Hematopoietic multipotent progenitor cell treated with erythropoietin and hydrocortisone succinate and interleukin-3 and kit ligand, for 15 days (in vitro differentiated cells): ENCODE measurements at places on chromosomes 3 and 15.

DNA sequence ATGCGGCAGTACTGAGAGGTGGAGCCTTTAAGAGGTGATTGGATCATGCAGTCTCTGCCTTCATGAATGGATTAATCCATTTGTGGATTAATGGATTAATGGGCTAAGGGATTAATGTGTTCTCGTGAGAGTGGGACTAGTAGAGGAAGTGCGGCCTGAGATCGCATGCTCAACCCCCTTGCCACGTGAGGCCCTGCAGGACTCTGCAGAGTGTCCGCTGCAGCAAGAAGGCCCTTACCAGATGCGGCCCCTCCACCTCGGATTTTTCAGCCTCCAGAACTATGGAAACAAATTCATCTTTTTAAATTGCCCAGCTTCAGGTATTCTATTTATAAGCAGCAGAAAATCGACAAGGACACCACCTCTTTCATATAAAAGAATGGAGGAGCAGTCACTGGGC lies 148.8 kb downstream of the TPRA1 start:
- no peak for DNase-seq

DNA sequence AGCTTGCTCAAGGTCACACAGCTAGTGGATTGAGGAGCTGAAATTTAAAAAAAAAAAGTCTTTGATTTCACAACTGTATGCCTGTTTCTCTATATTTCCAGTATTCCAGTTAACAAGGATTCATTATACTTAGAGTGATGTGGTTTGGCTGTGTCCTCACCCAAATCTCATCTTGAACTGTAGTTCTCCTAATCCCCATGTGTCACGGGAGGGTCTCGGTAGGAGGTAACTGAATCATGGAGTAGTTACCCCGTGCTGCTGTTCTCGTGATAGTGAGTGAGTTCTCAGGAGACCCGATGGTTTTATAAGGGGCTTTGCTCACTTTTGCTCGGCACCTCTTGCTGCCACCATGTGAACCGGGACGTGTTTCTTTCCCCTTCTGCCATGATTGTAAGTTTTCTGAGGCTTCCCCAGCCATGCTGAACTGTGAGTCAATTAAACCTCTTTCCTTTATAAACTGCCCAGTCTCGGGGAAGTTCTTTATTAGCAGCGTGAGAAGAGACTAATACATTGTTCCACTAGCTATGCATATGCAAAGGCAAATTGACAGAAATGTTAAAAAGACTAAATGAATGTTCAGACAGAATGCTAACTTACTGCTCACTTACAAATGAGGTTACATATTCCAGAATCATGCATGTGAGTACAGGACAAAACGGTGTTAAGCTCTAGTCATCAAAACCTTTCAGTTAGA lies 1101.9 kb downstream of the ROBO1 start:
- DNase-seq, result no peak

- DNase-seq, result peak; percentile 37
These were observed 922 bp downstream of the RAB11A start for GRCh38 chr15:65869954-65870871.

- no peak for DNase-seq
These were observed 87.0 kb downstream of the PLSCR2 start for GRCh38 chr3:146382386-146382785.

GRCh38 chr3:133937756-133938601 lies 42.3 kb upstream of the RAB6B start:
- DNase-seq, result no peak

DNA sequence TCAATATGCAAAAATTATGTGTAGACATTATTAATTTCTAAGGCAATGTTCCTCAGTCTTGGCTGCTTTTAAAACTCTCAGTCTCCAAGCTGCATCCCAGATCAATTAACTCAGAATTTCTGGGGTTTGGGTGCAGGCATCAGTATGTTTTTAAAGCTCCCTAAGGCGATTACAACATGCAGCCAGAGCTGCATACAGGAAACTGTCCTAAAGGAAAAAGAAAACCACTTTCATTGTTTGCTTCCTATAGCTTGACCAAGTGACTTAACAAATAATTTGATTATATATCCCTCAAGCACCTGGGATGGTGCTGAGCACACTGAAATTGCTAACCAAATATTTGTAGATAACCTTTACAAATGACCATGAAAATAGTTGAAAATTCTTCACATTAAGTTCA lies 194.7 kb downstream of the DTWD1 start:
- DNase-seq, result no peak

DNA sequence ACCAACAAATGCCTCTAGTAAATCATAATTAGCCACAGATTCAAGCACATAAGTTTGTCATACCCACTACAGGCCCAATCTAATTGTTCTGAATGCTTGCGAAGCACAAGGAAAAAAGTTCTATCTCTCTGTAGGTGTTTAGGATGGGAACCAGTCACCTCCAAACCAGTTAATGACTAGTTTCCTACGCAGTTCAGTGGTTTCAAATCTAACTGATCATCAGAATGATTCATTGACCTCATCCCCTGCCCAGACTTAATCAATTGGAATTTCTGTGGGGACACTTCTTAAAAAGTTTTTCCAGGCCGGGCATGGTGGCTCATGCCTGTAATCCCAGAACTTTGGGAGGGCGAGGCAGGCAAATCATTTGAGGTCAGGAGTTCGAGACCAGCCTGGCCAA lies 24.3 kb upstream of the MASP1 start:
- no peak for DNase-seq

GRCh38 chr3:106827515-106828213 lies 549.6 kb upstream of the CCDC54 start:
- no peak for DNase-seq

DNA sequence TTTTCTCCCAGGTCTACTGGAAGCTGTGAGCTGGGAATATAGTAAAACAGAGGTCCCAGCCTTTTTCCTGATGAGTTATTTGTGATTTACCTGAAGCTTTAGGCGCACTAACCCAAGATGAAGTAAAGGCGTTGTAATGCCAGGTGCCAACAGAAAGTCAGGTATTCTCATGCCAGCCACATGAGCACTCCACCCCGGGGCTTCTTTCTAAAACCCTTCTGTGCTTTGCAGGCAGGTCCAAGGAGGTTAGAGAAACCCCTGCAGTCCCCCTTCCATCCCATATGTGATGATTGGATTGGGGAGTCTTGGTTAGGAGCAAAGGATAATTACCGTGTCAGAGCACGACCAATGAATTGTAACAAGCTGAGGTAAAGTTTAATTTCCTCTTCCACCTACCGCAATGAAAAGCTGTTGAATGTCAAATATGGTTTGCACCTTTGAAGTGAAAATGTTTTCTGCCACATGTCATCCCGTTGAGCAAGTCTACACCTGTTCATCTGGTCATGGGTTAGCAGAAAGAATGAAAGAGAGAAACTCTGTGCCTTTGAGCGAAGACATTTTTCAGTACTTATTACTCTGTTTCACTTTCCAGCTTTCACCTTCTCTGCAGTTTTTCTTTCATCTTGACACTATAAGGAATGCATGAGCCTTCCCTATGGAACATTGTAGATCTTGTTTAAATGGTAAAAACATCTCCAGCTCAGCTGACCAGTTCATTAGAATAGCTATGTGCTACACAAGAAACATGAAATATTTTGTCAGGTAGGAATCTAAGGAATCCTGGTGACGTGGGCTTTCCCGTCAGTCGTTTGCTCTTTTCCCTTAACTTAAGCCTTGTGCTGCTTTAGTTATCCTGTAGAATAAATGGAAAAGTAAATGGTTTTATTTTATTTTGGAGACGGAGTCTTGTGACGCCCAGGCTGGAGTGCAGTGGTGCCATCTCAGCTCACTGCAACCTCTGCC lies 204.6 kb upstream of the IL12A start:
- DNase-seq, result no peak

DNA sequence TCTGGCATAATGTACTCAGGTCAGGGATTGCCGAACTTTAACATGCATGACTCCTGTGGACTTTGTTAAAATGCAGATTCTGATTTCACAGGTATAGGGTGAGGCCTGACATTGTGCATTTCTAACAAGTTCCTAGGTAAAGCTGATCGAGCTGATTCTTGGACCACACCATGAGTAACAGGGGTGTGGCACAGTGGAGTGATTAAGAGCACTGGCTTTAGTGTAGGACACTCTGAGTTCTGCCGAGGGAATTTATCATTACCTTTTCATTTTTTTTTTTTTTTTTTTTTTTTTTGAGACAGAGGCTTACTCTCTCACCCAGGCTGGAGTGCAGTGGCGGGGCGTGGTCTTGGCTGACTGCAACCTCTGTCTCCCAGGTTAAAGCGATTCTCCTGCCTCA lies 169.3 kb downstream of the ADAMTS9 start:
- DNase-seq, result no peak

DNA sequence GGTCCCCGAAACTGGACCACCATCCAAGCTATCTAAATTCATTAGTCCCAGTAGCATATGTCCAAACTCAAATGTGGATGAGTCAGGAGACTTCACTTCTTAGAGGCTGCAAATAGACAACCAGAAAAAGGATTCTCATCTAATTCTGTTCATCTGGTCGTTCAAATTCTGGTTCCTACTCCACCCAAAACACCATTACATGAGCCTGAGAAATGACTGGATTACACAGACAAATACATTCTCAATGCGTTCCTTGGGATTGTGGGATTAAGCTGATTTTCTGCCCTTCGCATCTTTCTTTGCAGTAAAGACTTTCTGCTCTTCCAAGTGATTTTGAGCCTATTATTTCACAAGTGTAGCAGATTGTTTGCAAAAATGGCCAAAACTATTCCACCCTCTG lies 472.3 kb upstream of the PROK2 start:
- no peak for DNase-seq

DNA sequence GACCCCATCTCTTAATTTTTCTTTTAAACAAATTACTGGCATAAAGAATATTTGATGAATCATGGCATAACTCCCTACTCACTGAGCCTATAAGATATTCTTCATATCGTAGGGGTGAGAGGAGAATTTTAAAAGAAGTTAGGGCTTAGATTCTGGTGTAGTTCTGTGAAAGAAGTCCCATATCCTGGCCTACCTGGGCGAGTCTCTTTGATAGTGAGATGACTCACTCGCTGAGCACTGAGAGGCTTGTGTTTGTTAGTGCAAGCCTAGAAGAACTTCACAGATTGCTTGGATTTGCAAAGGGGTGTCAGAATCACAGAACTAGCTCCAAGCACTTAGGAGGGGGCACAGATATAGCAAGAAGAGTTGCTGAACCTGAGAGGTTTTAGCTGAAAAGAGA lies 133.8 kb upstream of the TMC3 start:
- no peak for DNase-seq

GRCh38 chr3:36774052-36774451 lies 9.7 kb upstream of the DCLK3 start:
- no peak for DNase-seq

GRCh38 chr3:57029924-57030323 lies 30.5 kb upstream of the SPATA12 start:
- no peak for DNase-seq

- no peak for DNase-seq
These were observed at the start of gene SEMA6D for GRCh38 chr15:47717036-47717612. SEMA6D (plus strand) TSS chr15:47717505; CDS start chr15:47759799, 42,294 bp downstream.

DNA sequence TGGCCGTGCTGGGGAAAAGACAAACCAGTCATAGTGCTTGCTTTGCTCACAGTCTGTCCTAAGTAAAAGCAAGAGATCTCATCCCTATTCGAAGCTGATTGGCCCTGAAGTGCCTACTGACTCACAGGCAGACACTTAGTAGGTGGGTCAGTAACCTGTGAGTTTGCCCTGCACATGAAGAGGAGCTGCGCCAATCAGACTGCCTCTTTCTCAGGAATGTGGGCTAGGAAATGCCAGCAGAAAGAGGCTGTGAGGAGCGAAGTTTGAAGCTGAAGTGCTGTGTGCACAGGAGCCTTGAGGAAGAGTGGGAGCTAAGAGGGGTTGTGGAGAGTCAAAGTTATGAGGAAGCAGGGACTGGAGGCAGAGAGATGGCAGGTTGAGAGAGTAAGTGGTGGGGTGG lies 126.8 kb downstream of the IL20RB start:
- no peak for DNase-seq

- DNase-seq, result no peak
These were observed 120.6 kb downstream of the TNIK start for GRCh38 chr3:171339598-171339997.

- DNase-seq, result no peak
These were observed 16.2 kb downstream of the MB21D2 start for GRCh38 chr3:192901435-192901834.

GRCh38 chr15:53160092-53160704 lies 370.1 kb upstream of the ONECUT1 start:
- no peak for DNase-seq

DNA sequence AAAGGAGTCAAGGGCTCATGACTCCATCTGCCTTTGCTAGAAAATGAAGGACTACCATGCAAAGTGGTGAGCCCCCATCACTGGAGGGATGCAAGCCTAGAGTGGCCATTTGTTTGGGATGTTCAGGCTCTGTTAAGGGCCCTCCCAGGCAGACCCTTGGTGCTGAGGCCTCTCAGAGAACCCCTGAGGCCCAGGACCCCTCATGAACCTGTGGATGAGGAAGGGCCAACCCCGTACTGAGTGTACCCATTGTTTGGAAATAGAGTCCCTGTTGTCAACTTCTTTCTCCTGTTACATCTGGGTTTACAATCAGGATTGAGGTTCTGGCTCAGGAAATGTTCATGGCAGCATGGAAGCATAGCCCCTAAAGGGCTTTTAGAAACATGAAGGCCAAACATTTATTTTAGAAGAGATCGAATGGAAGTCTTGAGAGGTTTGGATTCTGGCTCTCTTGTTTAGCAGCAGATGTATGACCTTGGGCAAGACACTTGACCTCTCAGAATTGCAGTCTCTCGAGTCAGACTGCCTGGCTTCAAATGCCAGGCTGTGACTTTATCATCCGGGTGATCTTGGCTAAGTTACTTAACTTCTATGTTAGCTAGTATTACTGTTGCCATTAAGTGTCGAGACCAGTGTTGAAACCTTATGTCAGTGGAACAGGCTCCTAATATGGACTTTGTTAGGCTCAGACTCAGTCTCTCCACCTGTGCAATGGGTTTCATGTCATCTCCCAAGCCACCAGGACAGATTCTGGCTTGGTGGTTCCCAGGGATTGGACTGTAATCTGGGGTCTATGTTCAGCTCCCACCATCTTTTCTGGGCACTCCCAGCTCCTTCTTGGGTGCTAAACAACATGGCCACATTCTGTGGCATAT lies 12.4 kb downstream of the ITGA11 start:
- no peak for DNase-seq

DNA sequence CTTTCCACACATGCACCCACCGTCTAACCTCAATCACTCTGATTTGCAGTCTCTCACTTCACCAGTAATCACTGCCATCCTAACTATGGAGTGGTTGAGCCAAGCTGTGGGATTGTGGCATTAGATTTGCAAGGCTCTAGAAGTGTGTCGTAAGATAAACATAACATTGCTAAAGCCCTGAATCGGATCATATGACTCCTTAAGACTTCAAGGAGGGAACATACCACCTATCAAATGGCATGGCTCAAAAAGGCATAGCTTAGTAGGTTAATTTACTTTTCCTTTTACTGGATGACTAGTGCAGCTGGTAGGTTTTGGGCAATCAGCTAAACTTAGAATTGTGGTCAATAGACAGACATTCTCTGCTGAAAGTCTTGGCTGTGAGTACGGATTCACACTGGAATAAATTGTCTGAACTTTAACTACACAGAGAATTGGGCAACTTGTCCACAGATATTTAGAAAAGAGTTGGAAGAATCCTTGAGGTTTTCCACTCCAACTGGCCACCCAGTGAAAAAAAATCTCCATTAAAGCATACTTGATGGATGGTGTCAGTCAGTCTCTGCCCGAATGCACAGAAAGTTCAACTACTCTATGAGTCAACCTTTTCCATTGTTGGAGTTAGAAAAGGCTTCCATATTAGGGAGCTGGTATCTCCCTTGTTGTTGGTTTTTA lies 476.7 kb upstream of the CBLB start:
- DNase-seq, result no peak
